ENCODE measurements at places on chromosomes 2 and 18.

- no peak for DNase-seq
Observed at GRCh38 chr2:68766376-68766845, 31.8 kb downstream of the ARHGAP25 start.

DNA sequence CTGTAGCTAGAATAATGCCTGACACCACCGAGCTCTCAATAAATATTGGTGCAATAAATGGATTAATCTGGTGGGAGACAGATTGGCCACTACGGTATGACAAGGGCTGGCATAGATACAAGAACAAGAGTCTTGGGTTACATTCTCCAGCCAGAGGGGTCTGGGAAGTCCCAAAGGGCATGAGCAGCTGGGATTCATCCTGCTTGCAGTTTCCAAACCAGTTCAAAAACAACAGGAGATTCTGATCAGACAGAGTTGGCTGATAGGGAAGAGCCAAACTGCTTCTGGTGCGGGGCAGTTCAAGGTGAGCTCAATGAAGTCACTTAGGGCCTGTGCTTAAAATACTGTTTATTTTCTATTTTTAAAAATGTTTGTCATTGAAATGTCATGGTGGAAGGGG is 266.9 kb downstream of the TNS1 start:
- no peak for DNase-seq

GRCh38 chr2:10034333-10035052 is 8.9 kb upstream of the KLF11 start:
- DNase-seq: no peak

DNA sequence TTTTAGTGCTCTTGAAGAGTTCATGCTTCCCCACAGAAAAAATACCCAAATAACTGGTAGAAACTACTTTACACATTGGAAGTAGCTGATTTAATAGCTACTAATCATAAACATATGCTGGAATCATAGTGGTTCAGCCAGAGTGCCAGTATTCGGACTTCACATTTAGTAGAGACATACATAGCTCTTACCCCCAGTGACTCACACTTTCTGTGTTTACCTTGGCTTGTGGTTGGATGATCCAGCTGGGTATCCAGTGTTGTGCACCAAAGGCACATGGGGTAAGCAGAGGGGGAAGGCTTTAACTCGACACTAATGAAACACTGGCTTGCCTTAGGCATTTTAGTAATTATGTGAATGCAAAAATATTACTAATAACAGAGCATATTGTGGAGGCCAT is 18.1 kb downstream of the ARHGAP28 start:
- DNase-seq: no peak

DNA sequence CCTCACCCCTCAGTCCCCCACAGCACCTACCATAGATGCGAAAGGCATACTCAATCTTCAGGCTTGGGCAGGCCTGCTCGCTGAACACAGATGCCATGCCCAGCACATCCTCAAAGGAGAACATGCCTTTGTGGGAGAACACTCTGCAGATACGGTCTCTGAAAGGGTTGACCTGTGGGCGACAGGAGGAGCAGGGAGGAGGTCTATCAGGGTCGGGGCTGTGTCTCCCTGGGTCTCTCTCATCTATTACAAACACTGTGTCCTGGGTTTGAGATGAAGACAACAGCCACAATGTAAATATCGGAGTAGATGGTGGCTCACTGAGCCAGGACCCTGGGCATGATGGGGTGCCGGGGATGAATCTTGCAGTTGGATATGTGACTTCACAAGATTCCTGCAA is 46.0 kb downstream of the CIB4 start:
- DNase-seq: no peak

Data from activated T-cell treated with anti-CD3 and anti-CD28 coated beads for 48 hours (primary cell).